ENCODE measurements at places on chromosomes 6 and 20. TPM values are rescaled to one million over a fixed set of nuclear protein-coding genes. Genes with fewer than 3 reads are reported as not detected.

DNA sequence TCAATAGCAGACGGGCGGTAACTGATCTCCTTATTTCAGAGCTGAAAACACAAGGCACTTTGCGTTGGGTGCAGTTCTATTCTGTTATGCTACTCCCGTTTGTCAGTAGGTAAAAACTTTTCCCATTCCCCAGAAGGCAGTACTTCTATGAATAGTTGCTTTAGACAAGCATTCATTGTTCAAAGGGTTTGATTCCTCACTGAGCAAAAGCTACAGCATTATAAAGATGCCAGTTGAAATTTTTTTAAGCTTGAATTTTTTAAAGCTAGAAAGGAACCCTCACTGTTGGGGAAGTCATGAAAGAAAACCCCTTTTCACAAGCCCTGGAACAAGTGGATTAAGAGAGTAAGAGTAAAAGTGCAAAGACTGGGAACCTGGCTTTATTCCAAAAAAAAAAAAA lies 42.3 kb downstream of the FUT9 start:
- H3K4me1 ChIP-seq, result no peaks in the 10 kb centered on the region
- no peak for DNase-seq
- H3K27ac ChIP-seq, result no peak overlapping the region
- H3K4me3 ChIP-seq, result no peak overlapping the region

DNA sequence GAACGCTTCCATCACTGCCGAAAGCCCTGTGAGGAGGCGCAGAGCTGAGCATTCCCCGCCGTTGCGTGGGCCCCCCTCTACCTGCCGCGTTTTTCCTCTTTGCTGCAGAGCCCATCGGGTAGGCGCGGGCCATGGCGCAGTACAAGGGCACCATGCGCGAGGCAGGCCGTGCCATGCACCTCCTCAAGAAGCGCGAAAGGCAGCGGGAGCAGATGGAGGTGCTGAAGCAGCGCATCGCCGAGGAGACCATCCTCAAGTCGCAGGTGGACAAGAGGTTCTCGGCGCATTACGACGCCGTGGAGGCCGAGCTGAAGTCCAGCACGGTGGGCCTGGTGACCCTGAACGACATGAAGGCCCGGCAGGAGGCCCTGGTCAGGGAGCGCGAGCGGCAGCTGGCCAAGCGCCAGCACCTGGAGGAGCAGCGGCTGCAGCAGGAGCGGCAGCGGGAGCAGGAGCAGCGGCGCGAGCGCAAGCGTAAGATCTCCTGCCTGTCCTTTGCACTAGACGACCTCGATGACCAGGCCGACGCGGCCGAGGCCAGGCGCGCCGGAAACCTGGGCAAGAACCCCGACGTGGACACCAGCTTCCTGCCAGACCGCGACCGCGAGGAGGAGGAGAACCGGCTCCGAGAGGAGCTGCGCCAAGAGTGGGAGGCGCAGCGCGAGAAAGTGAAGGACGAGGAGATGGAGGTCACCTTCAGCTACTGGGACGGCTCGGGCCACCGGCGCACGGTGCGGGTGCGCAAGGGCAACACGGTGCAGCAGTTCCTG lies 693 bp downstream of the FAM50B start:
- peaks cover 18% of the 10 kb centered on the region for H3K4me1 ChIP-seq
- H3K27ac ChIP-seq, result peak overlapping the region; percentile 70
- H3K36me3 ChIP-seq, result no peaks in the 10 kb centered on the region
- no peaks in the 10 kb centered on the region for H3K27me3 ChIP-seq
- peak overlapping the region; percentile 45 for H3K4me3 ChIP-seq
- no peak for DNase-seq

DNA sequence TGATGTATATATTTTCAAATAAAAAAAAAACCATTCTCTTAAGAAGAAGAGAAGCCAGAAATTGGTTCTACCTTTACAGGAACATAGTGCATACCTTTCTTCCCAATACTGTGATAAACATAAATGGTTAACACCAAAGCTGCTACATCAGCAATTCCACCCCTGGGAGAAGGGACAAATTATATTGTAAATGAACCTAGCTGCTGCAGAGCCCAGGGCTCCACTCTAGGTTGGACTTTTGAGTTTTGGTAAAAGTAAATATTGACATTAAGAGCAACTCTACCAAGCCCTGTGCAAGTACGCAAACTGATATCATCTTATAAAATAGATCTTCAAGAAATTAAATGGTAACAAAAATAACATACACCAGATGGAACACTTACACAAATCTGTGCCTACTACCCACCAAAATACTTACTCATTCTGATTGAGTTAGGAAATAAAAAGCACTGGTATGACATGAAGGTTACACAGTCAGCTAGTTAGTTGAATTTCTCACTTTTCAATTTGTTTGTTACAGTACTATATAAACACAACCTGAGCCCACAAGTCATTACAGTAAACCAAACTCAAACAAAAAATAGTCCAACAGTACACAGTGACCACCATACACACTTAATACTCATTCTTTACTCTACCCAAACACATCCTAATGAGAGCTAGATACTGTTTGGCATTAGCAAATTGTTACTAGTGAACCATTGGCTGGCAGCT lies 223.3 kb upstream of the HEY2 start:
- H3K36me3 ChIP-seq, result no peaks in the 10 kb centered on the region
- no peak overlapping the region for H3K4me3 ChIP-seq
- H3K27ac ChIP-seq, result no peak overlapping the region
- DNase-seq, result no peak

DNA sequence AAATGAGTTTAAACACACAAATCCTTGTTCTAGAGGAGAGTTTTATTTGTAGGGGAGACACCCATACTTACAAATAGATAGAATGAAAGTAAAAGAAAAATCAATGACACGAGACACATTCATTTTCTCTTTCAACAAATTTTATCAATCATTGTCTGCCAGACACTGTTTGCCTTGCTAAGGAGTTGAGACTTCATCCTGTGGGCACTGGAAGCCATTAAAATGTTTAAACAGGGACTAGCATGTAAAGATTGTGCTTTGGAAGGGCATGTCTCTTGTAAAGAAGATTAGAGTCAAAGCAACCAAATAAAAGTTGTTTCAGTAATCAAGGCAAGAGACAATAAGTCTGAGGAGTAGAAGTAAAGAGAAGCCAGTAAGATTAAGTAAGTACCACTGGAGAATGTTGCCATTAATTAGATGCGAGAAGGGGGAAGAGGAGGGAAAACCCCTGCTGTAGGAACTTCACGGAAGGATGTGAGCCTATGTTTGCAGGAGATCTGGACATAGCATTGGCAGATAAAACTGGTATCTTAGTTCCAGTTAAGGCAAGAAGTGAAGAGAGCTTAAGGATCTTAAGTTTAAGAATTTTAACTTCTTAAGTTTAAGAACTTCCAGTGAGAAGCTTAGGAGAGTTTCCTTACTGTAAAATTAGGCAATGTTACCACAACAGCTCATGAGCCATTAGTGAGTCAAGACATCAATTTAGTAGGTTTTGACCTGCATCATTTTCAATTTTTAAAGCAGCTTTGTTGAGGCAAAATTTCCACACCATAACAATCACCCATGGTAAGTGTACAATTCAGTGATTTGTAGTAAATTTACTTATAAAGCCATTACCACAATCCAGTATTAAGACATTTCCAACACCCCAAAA lies 117.0 kb upstream of the UST start:
- H3K4me1 ChIP-seq, result no peaks in the 10 kb centered on the region
- no peaks in the 10 kb centered on the region for H3K27me3 ChIP-seq
- no peak overlapping the region for H3K4me3 ChIP-seq

DNA sequence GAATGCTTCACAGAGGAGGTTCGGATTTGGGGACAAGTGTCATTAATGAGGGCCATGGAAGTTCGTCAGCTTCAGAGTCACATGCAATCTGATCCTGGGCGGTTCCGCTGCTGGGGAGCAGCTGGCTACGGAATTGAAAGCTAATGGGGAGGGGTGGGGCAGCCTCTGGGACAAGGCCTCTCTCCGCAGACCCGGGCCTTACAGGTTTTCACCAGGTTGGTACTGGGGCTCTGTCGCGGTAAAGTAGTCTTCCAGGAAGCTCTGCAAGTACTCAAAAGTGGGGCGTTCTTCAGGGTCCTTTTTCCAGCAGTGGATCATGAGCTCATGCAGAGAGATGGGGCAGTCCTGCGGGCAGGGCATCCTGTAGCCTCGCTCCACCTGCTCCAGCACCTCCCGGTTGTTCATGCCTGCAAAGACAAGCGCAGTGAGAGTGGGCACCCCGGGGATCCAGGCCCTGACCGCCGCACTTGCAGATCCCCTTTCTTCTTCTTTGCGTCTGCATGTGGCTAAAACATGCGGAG lies 55.9 kb upstream of the TRAF3IP2 start:
- H3K4me3 ChIP-seq, result no peak overlapping the region
- no peak for DNase-seq
- H3K27ac ChIP-seq, result no peak overlapping the region
- H3K4me1 ChIP-seq, result peaks cover 40% of the 10 kb centered on the region
- H3K27me3 ChIP-seq, result no peaks in the 10 kb centered on the region
- H3K36me3 ChIP-seq, result no peaks in the 10 kb centered on the region

The ARMC12 gene
- total RNA-seq, result not detected

DNA sequence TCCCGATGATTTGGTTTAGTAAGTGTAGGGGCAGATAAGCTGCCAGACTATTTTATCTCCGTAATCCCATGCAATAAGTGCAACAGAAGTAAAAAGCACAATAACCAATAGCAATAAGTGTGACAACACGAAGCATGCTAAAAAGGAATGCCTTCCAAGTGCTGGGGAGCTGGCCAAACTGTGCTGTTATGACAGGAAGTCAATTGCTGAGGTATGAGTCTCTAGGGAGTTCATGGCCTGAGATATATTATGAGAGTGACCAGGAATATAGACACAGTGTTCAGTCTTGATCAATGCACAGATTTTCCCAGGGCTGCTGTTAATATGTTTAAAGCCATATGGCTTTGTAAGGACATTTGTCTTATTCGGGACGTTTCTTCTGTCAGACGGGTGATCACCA lies 10.5 kb upstream of the ANGPT4 start:
- H3K36me3 ChIP-seq, result no peaks in the 10 kb centered on the region
- peaks cover 3% of the 10 kb centered on the region for H3K27me3 ChIP-seq
- no peak for DNase-seq
- H3K27ac ChIP-seq, result no peak overlapping the region
- peaks cover 9% of the 10 kb centered on the region for H3K4me1 ChIP-seq
- no peak overlapping the region for H3K4me3 ChIP-seq

The RSPO4 gene
- 0.85 TPM for total RNA-seq

- no peaks in the 10 kb centered on the region for H3K36me3 ChIP-seq
- H3K4me3 ChIP-seq, result no peak overlapping the region
- H3K27ac ChIP-seq, result no peak overlapping the region
- H3K27me3 ChIP-seq, result peaks cover 19% of the 10 kb centered on the region
Observed at GRCh38 chr20:36273414-36274180, 32.5 kb upstream of the DLGAP4 start.

DNA sequence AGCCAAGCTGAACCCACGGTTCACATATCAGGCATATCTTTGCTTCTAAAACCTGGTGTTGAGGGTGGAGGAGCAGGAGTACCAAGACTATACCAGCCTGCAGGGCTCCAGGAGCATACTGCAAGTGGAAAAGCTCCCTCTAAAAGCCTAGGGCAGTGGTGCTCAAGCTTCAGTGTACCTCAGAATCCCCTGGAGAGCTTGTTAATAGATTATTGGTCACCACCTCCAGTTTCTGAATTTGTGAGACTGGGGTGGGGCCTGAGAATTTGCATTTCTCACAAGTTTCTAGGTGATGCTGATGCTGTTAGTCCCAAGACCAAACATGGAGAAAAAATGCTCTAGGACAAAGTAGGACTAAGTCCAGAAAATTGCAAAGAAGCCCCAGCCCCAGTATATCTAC lies 65.4 kb downstream of the FILIP1 start:
- H3K4me3 ChIP-seq, result no peak overlapping the region
- H3K27me3 ChIP-seq, result no peaks in the 10 kb centered on the region
- H3K4me1 ChIP-seq, result no peaks in the 10 kb centered on the region

GRCh38 chr6:18102783-18103509 lies 19.5 kb downstream of the NHLRC1 start:
- no peak overlapping the region for H3K4me3 ChIP-seq
- no peaks in the 10 kb centered on the region for H3K27me3 ChIP-seq
- H3K36me3 ChIP-seq, result no peaks in the 10 kb centered on the region
- peaks cover 3% of the 10 kb centered on the region for H3K4me1 ChIP-seq

- no peaks in the 10 kb centered on the region for H3K36me3 ChIP-seq
- H3K27me3 ChIP-seq, result no peaks in the 10 kb centered on the region
- no peak overlapping the region for H3K27ac ChIP-seq
- H3K4me3 ChIP-seq, result no peak overlapping the region
- no peaks in the 10 kb centered on the region for H3K4me1 ChIP-seq
- no peak for DNase-seq
Observed at GRCh38 chr6:71127374-71127773, 161.2 kb upstream of the OGFRL1 start.

DNA sequence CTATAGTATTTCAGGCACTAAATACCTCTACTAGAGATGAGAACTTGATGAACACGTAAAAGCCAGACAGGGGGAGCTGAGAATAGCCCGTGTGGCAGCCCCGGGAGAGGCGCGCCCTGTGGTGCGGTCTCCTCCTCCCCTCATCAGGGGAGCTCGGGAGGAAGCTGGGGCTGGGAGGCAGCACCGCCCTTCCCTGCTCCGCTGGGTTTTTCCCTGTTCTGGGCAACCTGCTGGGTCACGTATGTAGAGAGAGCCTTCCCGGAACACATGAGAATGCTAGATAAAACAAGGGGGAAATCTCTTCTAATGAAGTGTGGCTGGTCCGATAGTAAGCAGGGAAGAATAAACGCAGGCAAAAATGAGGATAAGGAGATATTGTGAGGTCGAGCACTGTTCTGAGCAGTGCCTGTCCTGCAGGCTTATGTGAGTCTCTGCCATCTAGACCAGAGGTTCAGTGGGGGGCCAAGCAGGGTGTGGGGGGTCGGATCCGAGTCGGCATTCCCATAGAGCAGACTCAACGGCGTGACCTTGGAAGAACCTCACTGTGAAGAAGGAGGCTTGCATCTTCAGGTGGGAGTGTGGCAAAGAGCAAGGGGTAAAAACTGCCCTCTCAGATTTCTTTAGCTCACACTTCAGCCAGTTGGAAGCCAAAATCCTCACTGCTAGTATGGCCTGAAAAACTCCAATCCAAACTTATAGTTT lies 13.4 kb upstream of the RPS6KA2 start:
- no peaks in the 10 kb centered on the region for H3K36me3 ChIP-seq
- peaks cover 34% of the 10 kb centered on the region for H3K4me1 ChIP-seq

GRCh38 chr6:6635291-6635690 lies 46.8 kb downstream of the LY86 start:
- H3K27me3 ChIP-seq, result no peaks in the 10 kb centered on the region
- no peaks in the 10 kb centered on the region for H3K4me1 ChIP-seq
- no peak overlapping the region for H3K27ac ChIP-seq
- H3K36me3 ChIP-seq, result no peaks in the 10 kb centered on the region
- H3K4me3 ChIP-seq, result no peak overlapping the region
- no peak for DNase-seq

DNA sequence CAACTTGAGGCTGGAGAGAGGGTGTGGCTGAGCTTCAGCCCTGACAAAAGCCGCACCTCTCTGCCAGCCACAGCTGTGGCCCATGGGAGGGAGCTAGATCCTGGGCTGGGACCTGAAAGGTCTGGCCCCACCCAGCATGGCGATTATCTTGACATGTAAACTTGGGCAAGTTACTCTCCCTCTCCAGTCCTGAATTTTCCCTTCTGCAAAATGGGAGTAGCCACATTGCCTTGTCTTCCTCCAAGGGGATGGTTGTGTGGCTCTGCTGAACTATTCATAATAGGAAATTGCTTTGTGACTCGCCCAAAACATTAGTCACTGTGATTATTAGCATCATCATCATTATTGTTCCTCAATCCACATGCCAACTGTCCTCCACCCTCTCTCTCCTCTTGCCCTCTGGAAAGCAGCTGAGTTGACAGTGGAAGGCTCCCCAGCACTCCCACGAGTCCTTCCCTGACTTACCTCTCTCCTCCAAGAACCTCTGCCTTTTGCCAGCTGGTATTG lies 23.0 kb upstream of the RBPJL start:
- no peak overlapping the region for H3K4me3 ChIP-seq
- no peak for DNase-seq
- H3K4me1 ChIP-seq, result peaks cover 21% of the 10 kb centered on the region
- H3K36me3 ChIP-seq, result no peaks in the 10 kb centered on the region
- H3K27ac ChIP-seq, result no peak overlapping the region
- H3K27me3 ChIP-seq, result no peaks in the 10 kb centered on the region

The GRIK2 gene
- 0.38 TPM for total RNA-seq

The NKAIN4 gene
- total RNA-seq, result not detected
